ENCODE measurements at places on chromosomes 7 and 10.

DNA sequence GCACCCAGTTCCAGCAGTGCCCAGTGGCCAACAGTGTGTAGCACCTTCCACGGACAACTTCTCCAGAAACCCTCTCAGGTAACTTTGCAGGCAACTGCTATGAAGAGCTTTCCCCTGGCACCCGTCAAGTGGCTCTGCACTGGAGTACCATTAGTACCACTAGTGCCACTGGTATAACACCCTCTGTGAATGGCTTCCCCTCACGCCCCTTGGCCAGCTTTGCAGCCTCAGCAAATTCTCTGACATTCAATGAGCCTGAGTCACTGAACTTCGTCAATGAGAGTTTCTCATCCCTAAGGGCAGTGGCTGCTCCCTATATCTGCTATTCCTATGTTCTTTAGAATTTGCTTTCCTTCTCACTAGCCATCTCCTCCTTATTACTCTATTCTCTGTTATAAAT lies 7.6 kb upstream of the HERPUD2 start:
- DNase-seq = no peak

- no peak for DNase-seq
Measured at GRCh38 chr7:18206331-18206730, 178.7 kb upstream of the PRPS1L1 start.

DNA sequence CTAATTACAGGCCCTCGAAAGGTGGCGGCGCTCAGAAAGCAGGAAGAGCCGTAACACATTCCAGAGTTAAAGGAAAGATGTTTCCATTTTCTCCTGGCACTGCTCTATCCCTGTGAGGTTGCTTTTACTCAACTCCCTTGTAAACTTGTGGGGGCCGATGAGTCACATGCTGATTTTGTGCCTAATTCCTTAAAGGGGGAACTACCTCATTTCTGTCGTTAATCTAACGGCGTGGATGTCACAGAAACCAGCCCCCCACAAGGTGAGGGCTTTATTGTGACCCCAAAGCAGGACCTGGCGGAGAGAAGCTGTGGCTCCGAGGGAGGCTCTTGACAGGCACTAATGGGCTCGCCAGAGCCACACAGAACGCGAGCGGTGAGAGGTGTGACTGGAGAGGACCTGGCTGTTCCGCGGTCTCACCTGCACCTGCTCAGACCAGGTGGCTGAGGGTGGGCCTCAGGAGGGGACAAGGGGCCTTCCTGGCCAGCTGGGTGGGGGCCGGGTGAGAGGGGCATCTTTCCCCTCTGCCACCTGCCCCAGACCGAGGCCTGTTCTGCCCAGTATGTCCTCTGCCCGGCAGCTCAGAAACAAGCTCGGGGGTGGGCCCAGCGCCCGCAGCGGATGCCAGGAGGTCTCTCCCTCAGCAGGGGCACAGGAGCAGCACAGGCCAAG lies 50.9 kb downstream of the CALML3 start:
- no peak for DNase-seq

DNA sequence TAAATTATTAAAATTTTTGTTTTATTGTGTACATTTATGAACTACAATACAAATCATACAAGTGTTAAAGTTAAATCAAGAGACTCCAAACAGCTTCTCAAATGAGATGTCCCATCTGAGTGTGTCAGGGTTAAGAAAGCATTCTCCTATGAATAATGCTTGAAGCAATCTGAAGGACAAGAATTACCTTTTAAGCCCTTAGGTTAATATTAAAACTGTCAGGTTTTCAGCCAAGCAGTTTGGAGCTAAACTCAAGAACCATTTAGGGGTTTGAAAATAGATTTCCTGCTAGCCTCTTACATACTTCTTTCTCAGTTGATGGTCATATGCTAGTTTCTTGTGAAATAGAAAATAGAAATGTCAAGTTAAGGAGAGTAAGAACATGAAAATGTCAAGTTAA lies 38.3 kb downstream of the LIPJ start:
- no peak for DNase-seq

DNA sequence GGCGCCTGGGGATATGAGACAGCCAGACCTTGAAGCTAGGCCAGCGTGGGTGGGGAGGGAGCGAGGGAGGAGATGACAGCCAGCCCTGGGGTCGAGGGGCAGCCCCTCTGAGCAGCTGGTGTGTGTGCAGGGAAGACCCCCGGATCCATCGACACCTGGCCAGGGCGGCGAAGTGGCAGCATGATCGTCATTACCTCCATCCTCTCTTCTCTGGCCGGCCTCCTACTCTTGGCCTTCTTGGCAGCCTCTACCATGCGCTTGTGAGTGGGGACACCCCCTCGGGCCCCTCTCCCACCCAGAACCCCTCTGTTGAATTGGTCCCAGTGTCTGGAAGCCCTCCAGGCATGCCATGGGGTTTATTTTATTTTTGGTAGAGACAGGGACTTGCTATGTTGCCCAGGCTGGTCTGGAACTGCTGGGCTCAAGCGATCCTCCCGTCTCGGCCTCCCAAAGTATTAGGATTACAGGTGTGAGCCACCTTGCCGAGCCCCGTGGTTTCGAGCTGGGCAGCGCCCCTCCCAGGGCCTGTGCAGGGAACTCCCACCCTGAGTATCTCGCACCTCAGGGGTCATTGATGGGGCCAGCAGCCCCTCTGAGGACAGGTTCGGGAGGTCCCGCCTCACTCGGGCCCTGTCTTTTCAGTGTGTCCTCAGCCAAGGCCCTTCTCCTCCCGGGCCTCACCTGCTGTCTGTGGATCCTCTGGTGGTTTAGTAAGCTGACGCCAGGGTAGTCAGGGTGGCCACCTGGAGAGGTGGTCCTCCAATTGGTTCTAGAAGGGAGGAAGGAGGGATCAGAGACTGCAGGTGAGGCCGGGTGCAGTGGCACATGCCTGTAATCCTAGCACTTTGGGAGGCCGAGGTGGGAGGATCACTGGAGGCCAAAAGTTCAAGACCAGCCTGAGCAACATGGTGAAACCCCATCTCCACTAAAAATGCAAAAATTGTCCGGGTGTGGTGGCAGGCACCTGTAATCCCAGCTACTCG lies 3.8 kb downstream of the UPK3B start:
- DNase-seq = no peak

GRCh38 chr7:18590744-18591340 lies 95.3 kb downstream of the HDAC9 start:
- DNase-seq = no peak

DNA sequence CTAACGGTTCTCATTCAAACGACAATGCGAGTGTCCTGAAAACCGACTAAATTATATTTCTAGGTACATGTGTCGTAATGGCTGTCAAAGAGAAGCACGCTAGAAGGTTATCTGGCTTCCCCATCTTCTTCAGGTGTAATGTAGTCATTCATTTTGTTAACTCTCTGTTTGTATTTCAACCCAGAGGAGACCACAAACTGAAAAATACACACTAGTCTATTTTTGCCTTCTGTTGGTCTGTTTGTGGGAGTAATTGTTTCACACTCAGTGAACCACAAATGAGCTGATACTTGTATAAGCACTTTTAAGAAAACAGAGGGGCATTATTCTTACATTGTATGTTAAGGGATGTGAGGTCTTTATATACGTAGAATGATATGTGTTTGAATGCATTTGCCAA lies 305.9 kb downstream of the GATA3 start:
- no peak for DNase-seq

- no peak for DNase-seq
Measured at GRCh38 chr7:98872328-98872924, 2.6 kb upstream of the TMEM130 start.

- no peak for DNase-seq
Measured at GRCh38 chr10:109187677-109188076, 735.6 kb downstream of the XPNPEP1 start.

DNA sequence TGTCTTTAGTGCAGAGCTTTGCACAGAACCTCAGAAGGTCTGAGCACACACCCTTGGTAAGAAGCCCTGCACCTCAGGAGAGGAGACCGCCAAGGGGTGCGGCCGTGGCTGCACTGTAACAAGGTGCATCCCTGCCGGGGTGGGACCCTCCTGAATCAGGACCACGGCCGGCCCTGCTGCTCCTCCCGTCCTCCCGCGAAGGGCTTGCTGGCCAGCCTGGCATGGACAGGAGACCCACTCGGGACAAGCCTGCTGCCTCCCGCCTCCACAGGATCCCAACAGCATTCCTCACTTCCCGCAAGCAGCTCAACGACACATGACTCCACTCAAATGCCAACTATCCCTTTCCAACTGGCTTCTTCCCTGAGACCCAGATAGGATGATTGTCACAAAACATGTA lies 12.8 kb downstream of the WDR86 start:
- DNase-seq = no peak

DNA sequence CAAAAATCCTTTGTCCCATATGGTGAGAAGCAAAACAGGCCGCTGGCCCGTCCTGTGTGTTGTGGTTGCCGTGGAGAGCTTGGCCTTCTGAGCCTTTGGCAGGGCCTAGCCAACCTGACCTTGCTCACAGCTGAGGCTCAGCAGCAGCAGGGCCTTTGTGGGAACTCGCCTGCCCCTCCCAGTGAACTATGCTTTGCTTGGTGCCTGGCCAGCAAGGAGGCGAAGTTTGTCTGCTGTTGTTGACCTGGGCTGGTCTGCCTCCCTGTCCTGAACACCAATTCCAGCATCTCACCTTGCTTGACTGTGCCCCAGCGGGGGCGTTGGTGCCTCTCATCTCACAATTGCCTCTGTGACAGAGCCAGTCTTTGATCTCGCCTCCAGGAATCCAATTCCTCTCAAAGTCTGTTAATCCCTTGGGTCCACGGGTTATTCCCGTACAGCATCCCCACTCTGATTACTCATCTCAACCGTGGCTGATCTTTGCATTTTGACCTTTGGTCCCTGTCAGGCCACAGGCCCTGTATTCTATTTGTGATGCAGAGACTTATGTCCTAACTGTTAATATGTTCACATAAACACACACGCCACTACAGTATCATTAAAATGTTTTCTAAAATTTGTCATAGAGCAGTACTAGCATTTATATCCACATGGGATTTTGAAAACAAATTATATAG lies 22.6 kb downstream of the EPDR1 start:
- DNase-seq = no peak

DNA sequence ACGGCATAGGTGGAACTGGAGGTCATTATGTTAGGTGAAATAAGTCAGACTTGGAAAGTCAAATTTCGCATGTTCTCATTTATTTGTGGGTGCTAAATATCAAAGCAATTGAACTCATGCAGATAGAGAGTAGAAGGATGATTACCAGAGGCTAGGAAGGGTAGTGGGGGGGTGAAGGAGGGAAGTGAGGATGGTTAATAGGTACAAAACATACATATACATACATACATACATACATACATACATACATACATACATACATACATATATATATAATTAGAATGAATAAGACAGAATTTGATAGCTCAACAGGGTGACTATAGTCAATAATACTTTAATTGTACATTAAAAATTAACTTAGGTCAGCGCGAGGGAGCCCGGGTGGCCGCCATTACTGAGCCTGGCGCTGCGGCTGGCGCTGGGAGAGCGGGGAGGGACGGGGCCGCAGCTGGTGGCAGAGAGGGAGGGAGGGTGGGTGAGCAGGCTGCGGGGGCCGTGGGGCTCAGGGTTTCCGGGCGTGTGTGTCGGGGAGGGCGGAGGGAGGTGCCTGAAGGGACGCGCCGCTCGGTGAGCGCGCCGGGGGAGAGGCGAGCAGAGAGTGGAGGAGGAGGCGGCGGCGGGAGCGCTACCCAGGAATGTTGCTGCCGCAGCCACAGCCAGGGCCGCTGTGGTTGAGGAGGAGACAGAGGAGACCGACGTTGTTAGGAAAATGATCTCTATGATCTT lies 85.8 kb upstream of the EGFR start:
- DNase-seq = peak; percentile 15

DNA sequence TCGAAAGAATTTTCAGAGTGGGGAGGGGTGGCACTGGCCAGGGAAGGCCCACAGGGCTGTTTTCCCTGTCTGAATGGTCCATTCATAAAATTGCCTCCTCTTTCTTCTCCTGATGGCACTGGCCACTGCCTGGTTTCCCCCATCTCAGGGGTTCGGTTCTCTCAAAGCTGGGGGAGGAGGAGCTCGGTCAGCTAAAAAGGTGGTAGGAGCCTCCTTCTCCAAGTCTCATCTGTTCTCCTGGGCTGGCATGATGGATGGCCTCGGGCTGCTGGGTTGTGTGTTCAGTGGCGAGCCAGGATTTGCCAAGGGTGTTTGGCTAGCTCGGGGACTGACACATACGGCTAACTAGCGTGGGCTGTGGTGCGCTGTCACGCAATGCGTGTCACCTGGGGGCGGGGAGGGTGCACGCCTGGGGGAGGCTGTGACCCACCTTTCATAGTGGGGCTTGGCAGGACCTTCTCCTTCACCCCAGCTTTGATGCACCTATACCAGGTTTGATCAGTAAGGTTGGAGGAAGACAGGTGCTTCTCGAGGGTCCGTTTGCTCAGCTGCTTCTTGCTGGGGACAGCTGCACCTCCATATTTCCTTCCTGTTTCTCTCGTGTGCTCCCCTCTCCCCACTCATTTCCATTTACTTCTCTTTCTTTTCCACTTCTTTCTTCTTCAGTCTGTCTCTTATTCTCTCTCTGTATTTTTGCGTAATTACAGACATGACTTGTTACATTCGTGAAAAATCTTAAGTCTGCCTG lies 36.3 kb downstream of the RBM20 start:
- no peak for DNase-seq

DNA sequence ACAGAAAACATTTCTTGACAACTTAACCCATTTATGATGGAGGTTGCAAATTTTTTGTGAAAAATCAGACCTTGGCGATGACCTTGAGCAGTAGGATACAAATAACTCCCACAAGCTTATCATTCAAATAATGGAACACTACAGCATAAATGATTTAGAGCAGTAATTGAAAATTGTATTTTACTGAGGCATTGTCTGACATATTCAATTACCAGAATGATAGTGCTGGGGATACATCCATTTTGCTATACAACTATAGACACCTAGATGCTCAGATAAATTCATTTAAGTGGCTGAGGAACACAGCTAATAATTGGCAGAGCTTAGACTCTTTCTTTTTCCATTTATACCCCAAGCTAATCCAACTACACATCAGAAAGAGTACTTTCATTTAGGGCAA lies 18.9 kb downstream of the TWIST1 start:
- no peak for DNase-seq

- no peak for DNase-seq
Measured at GRCh38 chr10:1939016-1939415, 201.7 kb upstream of the ADARB2 start.

GRCh38 chr10:104085801-104086400 lies at the start of gene COL17A1:
TSS of gene COL17A1 (minus strand) at chr10:104085880. CDS start at chr10:104080673, 5,207 bp downstream.
- no peak for DNase-seq

DNA sequence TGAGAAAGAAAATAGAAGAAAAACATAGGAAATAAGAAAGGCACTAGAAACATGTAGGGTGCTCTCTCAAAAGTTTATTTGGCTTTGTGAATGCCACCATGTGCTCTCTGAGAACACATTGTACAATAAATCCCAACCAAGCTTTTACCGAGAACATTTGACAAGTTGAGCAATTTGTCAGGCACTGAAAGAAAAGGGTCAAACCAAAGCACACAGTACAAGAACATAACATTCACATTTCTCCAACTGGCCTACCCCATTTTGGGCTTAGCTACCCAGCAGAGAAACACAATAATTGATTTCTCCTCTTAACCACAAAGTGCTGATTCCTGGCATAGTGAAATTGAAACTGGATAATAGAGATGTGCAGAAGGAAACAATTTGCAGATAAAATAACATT lies 69.2 kb upstream of the SLC39A12 start:
- no peak for DNase-seq

GRCh38 chr7:143345428-143345900 lies 17.0 kb downstream of the FAM131B start:
- no peak for DNase-seq

Data from NCI-H187 treated with DMSO at 0.1 percent for 48 hours (cell line).